ENCODE measurements at places on chromosomes 7 and 10. TPM values are rescaled to one million over a fixed set of nuclear protein-coding genes. Genes with fewer than 3 reads are reported as not detected.

ABCC2 gene
- total RNA-seq = 0.47 TPM

GRM3 gene
- not detected for total RNA-seq

TNRC18 gene
- 19.8 TPM for total RNA-seq

GRCh38 chr7:125934539-125934938 is 1004.9 kb upstream of the POT1 start:
- no peak for DNase-seq

- DNase-seq = peak; percentile 79
Measured at GRCh38 chr10:14009371-14010100, 321.2 kb downstream of the FRMD4A start.

- DNase-seq = no peak
Measured at GRCh38 chr10:16491933-16492332, 29.7 kb downstream of the C1QL3 start.

- DNase-seq = no peak
Measured at GRCh38 chr7:39249635-39250152, 272.0 kb downstream of the POU6F2 start.

DNA sequence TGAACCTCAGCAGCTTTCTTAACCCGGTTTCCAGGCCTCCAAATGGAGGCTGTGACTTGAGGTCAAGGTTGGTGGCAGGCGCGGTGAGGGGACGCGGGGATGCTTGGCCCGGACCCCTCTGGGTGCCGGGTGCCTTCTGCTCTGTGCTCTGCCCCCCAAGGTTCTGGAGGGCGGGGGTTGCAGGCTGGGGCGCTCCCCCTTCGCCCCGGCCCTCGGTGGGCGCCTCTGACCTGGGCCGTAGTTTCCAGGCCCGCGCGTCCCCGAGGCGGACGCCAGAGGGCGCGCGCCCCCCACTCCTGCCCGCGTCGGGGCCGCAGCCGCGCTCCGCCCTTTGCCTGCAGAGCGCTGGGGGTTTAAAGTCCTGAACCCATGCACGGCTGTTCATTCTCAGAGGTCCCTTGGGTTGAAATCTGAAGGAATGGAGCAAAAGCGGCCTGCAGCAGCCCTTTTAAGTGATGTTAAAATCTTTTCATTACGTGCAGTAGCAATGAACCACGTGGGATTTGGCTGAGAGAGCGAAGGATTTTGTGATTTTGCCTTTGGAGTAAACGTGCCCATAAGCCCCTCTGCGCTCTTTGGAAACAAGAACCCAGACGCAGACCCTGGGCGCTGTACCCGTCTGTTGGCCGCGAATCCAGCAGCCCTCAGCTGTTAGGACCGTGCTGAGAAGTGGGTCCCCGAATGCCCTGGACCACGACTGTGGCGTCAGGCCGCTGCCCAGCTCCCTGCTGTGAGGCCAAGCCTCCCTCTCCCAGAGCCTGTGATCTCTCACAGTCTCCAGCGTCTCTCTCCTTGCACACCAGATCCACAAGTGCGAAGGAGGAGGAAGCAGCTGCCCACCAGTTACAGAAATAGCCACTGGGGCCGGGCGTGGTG is 135.0 kb downstream of the ACTR3B start:
- DNase-seq = no peak

DNA sequence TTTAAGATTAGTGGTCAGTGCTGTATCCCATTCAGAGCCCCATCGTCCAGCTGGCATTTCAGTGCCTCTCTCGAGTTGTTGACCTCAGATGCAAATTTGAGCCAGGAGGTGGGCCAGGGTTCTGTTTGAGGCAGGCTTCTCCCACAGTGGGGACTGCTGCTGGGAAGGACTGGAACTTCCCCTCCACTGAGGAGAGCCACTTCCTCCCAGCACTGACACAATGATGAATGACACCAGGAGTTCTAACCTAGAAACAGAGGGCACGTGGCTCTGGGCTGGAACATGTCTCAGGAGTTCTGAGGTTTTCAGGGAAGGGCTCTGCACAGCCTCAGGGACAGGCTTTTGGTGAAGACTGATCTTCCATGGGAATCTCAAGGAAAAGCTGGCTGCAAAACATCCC is 18.3 kb upstream of the BTBD16 start:
- no peak for DNase-seq

GRCh38 chr10:79239275-79239779 is 107.9 kb upstream of the PPIF start:
- peak; percentile 92 for DNase-seq

- no peak for DNase-seq
Measured at GRCh38 chr7:32761451-32762205, 129.9 kb downstream of the KBTBD2 start.

DNA sequence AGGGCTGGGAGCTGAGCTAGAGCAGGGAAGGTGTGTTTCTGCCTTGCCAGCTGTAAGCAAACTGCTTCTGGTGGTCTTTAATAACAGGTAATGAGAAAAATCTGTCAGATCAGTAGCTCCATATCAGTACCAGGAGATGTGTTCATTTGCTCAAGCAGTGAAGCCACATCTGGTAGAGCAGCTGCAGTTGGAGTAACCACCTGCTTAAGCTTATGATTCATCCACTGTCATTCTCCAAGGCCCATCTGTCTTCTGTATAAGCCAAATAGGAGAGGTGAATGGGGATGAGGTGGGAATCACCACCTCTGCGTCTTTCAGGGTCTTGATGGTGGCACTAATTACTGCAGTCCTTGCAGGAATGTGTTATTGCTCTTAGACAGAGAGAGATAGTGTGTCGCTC is 18.4 kb upstream of the COBL start:
- no peak for DNase-seq

DNA sequence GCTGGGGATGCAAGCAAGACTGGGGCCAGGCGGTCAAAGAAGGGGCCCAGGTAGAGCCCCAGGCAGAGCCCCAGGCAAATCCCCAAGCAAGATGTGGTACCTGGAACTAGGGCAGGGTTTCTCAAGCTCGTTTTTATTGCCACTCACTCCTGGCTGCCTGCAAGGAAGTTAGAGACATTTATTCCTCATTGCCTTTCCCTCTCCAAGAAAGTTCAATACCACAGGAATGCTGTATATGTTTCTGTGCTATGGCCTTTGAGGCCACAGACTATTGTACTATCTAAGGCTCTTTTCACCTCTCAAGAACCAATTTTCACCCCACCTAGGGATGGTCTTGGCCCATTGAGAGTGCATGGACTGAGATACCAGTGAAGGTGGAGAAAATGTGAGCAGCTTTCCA is 71.3 kb downstream of the TACC2 start:
- no peak for DNase-seq

DNA sequence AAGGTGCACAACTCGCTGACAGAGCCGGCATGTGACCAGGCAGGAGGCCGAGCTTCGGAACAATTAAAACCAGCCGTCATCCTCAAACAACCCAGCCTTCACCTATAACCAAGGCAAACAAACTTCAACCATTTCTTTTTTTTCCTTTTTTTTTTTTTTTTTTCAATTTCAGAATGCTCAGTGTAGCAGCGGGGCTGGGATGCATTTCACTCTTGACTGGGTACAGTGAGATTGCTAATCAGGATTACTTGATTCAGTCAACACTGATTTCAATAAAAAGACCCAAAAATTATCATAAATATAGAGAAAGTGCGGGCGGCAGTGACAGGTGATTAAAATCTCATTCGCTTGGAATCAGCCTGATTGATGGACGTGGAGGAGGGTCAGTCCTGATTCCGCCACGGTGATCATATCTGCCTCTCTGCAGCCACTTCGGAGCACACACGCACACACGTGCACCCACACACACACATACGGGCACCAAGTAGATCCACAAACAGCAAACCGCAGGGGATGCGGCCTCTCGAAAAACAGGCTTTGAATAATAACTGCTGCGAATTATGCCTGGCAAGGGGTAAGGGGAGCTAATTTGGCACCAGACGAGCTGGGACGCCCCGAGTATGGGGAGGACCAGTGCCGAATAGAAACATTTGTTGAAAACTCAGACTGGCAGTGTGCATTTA is 31.2 kb downstream of the EBF3 start:
- no peak for DNase-seq

DNA sequence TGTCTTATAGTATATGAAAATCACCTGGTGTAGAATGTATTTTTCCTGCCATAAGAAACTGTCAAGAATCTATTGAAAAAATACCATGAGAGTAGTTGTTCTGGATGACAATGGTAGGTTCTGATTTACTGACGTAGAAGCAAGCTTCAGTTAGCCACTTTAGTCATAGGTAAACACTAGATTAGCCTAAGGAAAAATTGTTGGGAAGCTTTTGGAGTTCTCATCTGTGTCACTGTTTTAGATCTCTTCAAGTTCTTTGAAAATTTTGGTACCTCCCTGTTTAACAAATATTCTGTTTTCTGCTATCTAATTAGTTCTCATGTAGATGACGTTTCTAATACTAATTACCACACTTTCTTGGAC is 131.8 kb downstream of the ADK start:
- no peak for DNase-seq

All from SJSA1 (cell line).